ENCODE measurements at places on chromosomes 3 and 15.

- no peak for DNase-seq
Measured at GRCh38 chr3:65484964-65485363, 553.8 kb downstream of the MAGI1 start.

- DNase-seq: no peak
Measured at GRCh38 chr15:90570643-90571042, 40.9 kb downstream of the CRTC3 start.

DNA sequence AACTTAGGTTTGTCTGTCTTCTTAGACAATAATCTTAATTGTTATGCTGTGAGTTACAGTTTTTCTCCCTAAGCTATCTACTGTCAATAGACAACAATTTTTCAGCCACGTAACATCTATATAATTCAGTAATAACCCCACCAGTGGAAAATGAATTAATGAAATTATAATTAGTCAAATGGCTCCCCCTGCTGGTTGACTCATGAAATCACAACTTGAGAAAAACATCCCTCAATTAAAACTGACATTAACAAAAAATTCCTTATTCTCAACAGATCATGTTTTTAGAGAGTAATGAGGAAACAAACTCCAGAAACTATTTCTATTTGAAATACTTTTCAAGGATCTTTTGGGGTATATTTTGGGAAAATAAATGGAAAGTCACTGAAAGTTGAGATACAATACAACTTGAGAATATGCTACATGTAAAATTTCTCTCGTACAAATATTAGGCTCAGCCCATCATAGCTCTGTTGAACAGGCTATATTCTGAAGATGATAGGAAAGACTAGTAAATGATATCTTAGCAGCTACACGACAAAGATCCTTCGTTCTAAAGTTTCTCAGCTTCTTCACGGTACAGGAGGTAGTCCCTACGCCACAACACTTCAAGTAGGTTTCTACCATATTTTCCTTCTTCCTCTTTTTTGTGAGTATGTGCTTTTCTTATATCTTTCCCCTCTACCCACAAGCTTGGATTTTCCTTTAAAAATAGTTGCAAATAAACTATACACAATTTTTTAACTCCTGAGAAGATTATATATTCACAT lies 20.7 kb downstream of the PPP1R2 start:
- no peak for DNase-seq

DNA sequence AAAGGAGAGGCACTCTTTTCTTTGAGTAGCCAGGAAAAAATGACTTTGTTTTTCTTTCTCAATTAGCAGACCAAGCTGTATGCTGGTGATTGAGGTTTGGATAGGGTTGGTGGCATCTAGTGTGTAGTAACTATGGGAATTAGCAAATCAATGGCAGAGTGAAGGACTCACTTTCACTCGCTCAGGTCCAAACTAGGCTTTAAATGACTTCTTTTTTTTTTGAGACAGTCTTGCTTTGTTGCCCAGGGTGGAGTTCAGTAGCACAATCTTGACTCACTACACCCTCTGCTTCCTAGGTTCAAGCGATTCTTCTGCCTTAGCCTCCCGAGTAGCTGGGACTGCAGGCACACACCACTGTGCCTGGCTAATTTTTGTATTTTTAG lies 35.9 kb downstream of the PRKCI start:
- DNase-seq: no peak

DNA sequence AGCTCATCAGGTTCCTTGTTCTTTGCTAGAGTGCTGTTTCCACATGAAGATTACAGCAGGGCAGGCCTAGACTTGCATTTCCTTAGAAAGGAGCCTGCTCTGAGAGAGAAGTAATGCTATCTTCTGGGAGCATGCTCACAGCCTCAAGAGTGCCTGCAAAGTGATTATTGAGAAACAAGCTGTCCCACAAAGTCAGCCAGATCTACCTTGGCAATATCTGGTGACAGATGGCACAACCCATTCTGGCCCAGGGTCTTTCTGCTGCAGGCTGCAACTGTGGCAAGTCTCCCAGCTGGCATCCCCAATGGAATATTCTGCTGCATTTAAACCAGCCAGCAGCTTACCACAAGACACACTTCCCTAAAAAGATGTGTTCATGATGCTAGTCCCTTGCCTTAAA lies 29.3 kb downstream of the MTMR10 start:
- no peak for DNase-seq

DNA sequence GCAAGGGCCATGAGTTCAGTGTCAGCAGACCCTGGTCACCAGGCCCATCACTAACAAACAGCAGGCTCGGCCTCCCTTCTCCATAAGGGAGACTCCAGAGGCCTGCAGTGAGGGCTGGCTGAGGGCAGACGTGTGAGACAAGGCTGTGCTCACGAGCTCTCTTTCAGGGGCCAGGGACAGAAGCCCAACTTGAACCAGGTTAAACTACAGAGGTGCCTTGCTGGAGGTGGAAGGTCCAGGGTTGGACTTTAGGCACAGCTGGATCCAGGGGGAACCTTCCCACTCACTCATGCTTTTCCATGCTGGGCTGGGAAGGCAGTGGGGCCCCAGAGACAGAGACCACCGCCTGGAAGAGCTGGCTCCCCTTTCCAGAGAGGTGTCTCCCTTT lies 19.0 kb downstream of the CFAP100 start:
- no peak for DNase-seq

- no peak for DNase-seq
Measured at GRCh38 chr3:15316998-15317435, 15.4 kb downstream of the SH3BP5 start.

GRCh38 chr3:78757731-78758130 lies 1010.1 kb downstream of the ROBO1 start:
- no peak for DNase-seq

- no peak for DNase-seq
Measured at GRCh38 chr3:158790901-158791589, 10.8 kb upstream of the MFSD1 start.

DNA sequence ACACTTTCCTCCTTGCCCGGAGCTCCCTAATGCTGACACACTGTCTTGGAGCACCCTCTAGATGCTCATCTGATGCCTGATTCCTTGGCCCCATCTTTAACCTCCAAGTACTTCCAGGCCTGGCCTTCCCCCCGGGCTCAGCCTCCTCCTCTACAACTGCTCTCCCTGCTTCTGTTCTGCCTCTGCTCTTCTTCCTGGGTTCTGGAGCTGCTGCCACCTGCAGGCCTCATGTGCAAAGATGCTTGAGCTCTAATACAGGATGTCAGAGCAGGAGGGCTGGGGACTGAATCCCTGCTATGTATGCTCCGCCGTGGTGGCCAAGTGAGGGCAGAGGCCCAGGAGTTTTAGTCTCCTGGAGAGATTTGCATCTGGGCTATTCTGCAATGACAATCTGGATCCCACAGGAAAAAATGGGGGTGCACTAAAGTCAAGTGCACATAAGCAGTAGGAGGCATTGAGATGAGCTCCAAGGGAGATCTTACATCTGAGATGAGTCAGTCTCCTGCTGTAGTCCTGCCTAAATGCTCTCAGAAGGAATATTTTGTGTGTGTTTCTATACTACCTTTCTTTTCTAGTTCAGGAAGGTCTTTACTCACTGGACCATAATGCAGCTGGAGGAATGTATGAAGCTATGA lies 296.3 kb downstream of the UACA start:
- peak; percentile 34 for DNase-seq

DNA sequence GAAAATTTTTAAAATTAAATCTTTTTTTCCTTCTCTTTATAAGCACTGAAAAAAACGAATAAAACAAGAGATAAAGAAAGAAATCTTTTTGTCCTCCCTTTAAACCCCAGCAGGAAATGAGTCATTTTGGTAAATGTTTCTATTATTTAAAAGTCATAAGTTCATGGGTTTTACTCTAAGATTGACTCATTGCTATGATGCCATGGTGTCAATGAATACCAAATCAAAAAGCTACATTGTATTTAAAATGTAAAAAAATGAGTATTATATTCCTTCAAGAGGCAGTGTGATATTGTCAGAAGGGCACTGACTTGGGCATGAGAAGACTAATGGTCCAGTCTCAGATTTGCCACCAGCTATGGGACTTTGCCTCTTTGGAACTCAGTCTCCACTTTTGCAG lies 303.4 kb upstream of the DNAJC19 start:
- DNase-seq: no peak
